ENCODE measurements at places on chromosomes 3 and 15. TPM values are rescaled to one million over a fixed set of nuclear protein-coding genes. Genes with fewer than 3 reads are reported as not detected.

COLQ gene
- total RNA-seq: 12.2 TPM

DNA sequence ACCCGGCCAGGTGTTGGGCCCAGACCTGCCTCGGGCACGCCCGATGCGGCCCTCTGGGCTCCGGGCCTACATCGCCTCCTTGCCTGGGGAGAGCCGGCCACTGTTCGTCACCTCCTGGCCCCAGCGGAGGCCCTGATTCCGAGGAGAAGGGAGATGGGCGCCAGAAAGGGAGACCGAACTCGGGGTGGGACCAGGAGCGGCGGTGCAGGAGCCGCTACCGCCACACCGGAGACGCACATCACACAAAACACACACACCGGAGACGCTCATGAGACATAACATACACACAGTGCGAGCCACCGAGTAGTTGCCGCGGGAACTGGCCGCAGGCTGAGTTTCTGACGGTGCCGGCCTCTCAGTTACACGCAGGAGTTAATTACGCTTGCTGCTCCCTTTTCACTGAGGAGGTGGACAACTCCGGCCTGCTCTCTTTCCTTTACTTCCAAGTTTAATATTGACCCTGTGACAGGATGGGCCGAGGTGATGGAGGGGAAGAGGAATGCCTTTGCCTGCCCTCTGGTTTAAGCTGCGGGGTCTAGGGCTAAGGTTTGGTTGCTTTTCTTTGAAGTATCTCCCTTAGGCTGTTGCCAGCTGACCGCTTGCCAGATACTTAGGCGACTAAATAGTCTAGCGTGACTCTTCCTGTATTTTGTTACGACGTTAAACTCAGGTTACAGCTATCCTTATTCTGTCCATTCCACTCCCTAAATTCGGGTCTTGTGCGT, 570 bp downstream of the PCNP start:
- H3K27ac ChIP-seq: peak overlapping the region; percentile 95
- peak; percentile 64 for DNase-seq
- no peaks in the 10 kb centered on the region for H3K27me3 ChIP-seq
- H3K36me3 ChIP-seq: peaks cover 13% of the 10 kb centered on the region
- peak overlapping the region; percentile 86 for H3K4me3 ChIP-seq

DNA sequence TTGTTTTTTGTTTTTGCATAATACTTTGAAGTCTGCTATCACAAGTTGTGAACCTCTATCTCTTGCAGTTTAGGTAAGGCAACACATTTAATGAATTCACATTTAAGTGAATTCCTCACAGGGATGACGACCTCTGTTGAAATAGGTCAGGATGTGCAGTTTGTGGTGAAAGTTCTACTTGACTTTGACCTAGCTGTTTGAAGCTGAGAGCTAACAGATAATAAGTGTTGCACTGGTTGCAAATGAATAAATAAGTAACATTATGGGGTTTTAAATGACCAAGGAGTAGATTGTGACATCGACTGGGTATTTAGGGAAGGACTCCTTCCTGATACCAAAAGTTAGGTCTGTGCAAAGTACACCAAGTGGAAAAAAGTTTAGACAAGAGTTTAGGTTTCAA, 23.9 kb downstream of the NIT2 start:
- H3K36me3 ChIP-seq: peaks cover 78% of the 10 kb centered on the region
- no peaks in the 10 kb centered on the region for H3K4me1 ChIP-seq

DNA sequence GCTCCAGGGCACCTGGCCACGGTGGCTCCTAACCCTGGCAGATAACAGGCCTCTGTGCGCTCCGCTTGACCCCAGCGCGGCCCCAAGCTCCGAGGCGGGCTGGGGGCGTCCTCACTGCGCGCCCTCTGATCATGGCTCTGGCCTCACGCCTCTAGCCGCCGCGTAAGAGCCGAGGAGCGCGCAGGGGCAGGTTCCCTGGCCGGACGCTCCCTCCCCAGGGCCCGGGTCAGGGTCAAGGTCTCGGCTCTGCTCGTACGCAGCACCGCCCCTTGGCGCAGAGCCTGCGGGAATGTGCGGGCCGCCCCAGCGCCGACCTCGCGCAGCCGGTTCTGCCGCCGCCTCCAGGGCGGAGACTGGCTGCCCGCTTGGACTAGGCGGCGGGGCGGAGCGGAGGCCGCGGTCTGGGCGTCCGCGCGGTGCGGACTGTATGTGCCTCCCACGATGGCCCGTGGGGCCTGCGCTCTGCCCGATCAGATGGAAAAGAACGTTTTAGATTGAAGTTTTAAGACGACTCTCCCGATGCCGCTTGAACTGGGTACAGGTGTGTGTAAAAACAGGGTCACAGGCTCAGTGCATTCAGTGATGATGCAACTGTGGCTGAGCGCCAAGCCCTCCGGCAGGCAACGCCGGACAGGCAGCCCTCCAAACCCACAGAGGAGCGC, 40.8 kb downstream of the CHST14 start:
- no peaks in the 10 kb centered on the region for H3K36me3 ChIP-seq
- peaks cover 16% of the 10 kb centered on the region for H3K4me1 ChIP-seq
- peak; percentile 84 for DNase-seq
- H3K4me3 ChIP-seq: peak overlapping the region; percentile 2
- no peaks in the 10 kb centered on the region for H3K27me3 ChIP-seq

C15orf40 gene
- total RNA-seq: 14.3 TPM

Data from heart left ventricle (tissue), 16 donors.